Motor neuron (in vitro differentiated cells): ENCODE measurements at places on chromosomes 1 and 21. TPM values are rescaled to one million over a fixed set of nuclear protein-coding genes. Genes with fewer than 3 reads are reported as not detected.

DNA sequence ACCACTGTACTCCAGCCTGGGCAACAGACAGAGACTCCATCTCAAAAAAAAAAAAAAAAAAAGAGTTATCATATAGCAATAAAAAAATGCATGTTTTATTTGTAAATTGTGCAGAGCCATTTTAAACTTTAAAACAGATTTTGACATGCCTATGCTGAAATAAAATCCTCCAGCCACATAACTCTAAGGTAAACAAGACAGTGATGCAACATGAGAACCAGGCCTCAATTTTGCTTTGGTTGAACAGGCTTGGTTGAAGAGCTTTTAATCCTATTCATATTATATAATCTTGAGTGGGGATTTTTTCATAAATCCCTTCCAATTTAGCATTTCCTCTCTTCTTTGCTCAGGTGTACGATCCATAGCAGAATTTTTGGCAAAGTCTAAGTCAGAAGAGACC is 26.1 kb downstream of the ARMH1 start:
- ATAC-seq: no peak

- no peak for ATAC-seq
These were observed 139.1 kb downstream of the SLC45A1 start for GRCh38 chr1:8456991-8457390.

GRCh38 chr1:75265792-75266191 is 131.6 kb downstream of the LHX8 start:
- ATAC-seq: peak; percentile 60

DNA sequence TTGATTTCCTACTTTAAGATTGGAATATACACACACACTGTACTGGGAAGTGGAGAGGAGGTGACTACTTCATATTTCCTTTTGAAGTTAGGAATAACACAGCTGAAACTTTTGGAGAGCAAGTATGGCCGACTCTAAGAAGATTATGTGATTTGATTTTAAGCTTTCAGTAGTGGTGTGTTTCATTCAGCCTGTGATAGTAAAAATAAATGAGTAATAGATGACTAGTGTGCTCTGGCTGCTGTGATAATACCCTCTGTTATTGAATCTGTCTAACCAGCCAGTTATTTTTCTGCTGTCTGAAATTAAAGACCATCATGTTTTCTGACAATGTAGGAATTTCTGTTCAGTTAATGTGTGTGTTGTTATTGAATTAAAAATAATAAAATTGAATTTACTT is 48.3 kb downstream of the CTTNBP2NL start:
- ATAC-seq: no peak

DNA sequence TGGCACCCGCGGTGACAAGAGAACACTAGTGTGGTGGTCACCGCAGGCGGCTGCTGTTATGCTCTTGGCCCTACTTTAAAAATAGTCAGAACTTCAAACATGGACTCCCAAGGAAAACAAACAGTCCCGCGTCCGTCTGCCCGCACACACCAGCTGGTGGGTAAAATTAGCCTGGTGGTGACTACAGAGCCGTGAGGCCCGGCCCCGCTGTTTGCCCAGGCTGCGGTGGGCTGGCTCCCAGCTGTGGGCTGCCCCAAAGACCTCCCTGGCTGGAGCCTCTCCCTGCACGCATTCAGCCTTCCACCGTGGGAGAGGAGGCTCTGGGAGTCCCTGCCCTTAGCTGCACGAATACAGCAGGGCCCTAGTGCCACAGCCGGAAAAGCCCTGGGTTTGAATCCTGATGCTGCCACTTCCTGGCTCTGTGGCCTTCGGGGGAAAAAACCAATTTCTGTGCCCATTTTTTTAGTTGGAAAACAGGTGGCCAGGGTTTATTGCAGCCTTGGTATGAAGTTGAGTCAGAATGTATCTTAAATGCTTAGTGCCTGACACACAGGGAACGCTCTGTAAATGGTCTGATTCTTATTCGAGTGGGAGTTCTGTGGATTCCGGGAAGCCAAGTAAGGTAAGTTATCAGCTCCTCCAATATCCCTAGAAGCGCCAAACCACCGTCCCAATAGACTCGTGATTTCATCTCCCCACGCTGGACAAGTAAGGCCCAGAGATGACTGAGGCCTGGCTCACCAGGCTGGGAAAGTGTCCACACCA is 58.2 kb downstream of the ALPL start:
- ATAC-seq: no peak

DNA sequence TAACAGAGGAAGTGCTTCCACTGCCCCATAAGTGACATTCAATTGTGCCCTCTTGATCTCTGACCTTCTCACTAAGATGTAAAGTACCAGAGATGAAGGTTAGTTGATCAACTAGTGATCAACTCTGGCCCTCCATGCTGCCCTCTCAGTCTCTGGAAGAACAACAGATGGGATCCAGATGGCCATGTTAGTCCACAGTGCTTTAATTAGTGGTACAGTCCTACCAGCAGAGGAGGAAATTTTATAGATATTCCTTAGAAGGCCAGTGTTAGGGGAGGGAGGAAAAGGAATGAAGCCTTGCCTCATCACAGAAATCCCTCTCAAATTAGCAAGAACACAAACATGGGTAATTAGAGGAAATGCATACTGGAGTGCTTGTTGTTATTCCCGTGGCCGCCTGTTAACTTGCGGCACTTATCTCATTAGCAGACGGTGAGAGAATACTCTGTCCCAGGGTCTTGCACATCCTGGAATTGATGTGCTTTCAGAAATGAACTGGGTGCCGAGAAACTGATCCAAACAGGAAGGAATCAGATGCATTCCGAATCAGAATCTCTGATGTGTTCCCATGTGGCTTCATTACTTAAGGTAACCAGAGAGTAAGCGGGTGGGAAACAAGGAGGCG is 91.1 kb upstream of the RGS4 start:
- ATAC-seq: no peak

GRCh38 chr1:62325081-62325480 is 5.8 kb upstream of the KANK4 start:
- no peak for ATAC-seq

DNA sequence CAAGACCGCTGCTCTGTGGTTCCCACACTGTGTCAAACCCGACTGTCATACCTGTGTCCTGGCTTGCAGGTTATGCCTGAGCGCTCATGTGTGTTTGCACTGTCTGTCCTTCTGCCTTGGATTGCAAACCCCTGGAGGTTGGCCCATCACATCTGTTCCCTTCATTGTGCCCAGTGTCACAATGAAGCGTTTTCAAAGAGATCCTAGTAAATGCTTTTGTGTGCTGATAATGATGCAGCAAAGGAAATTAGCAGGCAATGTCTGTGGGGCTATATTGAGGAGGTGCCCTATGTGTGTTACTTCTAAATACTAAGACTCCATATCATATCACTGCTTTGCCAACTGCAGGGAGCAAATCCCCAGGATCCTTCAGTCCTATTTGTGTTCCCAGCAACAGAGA is 424.4 kb upstream of the NFIA start:
- ATAC-seq: no peak

- ATAC-seq: no peak
These were observed 122.7 kb downstream of the UCHL5 start for GRCh38 chr1:192936313-192937018.

GRCh38 chr1:200310824-200311223 is 99.0 kb downstream of the ZNF281 start:
- ATAC-seq: no peak

- peak; percentile 80 for ATAC-seq
These were observed 78.2 kb downstream of the MAP3K7CL start for GRCh38 chr21:29208682-29209059.

DNA sequence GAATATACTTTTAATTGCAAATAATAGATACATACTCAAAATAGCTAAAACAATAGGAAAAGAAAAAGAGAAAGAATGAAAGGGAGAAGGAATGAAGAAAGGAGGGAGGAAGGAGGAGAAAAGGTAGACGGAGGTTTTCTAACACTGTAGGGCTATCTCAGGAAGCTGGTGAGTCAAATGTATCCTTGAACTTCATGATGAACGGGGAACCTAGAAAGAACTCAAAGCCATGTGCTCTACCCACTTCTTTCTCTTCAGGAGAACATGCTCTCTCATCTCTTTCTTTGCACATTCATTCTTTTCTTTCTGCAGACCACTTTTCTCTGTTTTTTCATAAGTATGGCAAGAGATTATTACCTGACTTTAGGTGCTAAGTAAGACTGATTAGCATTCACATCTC is 37.3 kb upstream of the ZNF644 start:
- ATAC-seq: no peak

Gene ARHGAP29
- 59.9 and 89.1 TPM in 2 replicates for total RNA-seq
